ENCODE measurements at places on chromosomes 16 and 17.

DNA sequence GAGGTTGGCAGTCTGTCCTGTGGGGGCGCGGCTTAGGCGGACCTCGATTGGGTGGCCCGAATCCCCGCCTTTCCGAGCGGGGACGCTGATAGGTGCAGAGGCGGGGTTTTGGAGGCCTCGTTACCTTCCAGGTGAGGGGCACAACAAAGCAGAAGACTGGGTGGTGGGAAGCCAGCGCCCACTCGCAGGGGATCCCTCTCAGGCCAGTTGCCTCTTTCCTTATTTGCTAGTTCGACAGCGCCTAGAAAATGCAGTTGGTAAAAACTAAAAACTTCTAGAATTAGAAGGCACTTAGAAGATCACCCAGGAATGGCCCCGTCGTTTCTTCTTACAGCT lies 730 bp downstream of the KAT7 start:
- no peak for DNase-seq

DNA sequence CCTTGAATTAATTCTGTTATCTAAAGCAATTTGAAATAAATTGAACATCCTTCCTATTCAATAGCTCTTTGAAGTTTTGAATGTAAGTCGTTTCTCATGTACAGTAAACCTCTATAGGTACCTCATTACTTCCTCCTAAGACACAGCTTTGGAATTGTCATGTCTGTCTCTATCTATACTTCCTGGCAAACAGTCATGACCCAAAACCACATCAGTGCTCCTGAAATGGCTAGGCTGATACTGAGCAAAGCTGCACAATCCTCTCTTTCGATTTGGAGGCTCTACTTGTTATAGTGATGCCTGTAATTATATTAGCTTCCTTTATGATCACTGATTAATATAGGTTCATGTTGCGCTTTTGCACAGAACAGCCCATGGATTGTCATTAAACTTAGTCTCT lies 110.1 kb downstream of the ADAMTS18 start:
- DNase-seq, result no peak

DNA sequence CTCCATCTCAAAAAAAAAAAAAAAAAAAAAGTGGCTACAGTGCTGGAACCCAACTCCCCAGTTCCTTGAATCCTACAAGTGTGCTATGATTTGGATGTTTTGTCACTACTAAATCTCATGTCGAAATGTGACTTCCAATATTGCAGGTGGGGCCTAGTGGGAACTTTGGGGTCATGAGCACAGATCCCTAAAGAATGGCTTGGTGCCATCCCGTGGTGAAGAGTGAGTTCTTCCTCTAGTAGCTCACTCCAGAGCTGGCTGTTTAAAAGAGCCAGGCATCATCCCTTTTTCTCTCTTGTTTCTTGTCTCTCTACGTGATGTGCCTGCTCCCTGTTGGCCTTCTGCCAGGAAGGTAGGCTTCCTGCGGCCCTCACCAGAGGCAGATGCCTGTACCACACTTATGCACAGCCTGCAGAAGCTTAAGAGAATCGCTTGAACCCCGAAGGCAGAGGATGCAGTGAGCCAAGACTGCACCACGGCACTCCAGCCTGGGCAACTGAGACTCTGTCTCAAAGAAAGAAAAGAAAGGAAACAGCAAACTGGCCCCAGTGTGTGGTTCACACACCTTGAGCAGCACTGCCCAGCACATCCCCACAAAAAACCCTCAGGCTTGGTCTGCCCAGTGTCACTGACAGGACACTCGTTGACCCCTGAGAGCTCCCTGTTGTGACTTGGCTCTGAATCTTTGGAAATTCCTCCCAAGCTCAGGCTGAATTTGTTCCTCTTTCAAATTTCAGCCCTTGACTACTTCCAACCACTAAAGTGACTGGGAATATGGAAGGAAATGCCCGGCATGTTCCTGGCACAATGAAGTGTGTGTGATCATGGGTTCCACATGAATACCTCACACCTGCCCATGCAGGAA lies 3.1 kb downstream of the MT1E start:
- peak; percentile 53 for DNase-seq

GRCh38 chr17:58786586-58787295 lies 31.1 kb downstream of the PPM1E start:
- DNase-seq, result no peak

DNA sequence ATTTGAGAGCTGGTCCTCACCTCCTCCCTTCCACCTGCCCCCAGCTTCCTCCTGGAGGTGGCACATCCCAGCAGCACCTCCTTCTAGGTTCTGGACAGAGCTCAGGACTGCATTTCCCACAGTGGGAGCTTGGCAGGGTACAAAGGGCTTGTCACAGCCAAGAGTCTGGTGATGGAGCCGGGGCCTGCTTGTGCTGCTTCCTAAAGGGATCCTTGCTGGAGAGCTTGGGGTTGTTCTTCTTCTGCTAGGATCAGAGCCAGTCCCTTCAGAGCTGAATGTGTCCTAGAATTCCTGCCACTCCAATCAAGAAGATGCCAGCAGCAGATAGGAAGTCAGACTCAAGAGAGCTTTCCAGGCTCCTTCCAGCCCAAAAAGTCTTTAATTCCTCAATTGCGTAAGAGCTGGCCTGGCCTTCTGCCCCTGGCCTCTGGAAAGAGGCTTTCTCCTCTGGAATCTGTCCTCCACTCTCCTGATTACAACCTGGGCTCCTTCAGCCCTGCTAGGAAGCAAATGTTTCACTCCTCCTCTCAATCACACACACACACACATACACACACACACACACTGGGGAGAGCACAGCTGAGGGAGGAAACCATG lies 4.4 kb downstream of the CD300E start:
- no peak for DNase-seq

GRCh38 chr16:24272379-24272778 lies 16.2 kb downstream of the CACNG3 start:
- no peak for DNase-seq

GRCh38 chr16:62755938-62756337 lies 719.7 kb upstream of the CDH8 start:
- DNase-seq, result no peak

DNA sequence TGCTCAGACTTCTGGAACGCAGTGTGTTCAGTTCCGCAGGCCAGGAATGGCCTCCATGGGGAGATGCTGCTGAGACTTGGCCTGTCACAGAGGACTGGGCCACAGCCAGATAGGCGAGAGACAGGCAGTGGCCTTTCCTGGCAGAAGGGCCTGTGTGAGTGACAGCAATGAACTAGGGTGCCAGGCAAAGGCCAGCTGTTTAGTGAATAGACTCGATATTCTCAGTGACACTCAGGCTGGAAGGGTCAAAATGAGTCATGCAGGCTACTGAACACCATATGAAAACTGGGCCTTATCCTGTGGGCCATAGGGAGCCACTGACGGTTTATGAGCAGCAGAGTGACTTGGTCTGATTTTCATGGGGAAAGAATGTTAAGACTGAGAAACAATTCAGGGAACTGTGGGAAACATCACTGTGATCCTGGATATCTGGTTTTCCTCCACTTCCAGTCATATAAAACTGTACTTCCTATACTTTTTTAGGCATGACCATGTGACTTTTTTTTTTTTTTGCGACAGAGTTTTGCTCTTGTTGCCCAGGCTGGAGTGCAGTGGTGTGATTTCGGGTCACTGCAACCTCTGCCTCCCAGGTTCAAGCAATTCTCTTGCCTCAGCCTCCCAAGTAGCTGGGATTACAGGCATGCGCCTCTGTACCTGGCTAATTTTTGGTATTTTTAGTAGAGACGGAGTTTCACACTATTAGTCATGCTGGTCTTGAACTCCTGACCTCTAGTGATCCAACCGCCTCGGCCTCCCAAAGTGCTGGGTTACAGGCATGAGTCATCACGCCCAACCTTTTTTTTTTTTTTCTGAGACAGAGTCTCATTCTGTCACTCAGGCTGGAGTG lies 5.2 kb upstream of the NUBP1 start:
- DNase-seq, result peak; percentile 69

DNA sequence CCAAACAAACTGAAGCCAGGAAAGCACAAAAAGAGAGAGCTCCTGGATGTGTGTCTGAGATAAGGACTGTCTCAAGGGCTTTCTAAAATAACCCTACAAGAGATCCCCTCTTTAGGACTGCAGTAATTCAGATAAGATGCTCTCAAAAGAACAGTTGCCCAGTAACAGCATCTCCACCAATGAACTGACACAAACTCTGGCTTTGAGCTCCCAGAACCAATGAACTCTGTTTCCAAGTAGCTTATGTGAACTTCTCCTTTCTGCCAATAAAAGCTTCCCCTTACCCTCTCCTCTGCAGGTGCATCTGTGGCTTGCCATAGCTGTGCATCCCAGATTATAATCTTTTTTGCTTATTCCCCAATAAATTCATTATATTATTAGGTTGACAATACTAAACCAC lies 421.5 kb downstream of the SLC39A11 start:
- no peak for DNase-seq

DNA sequence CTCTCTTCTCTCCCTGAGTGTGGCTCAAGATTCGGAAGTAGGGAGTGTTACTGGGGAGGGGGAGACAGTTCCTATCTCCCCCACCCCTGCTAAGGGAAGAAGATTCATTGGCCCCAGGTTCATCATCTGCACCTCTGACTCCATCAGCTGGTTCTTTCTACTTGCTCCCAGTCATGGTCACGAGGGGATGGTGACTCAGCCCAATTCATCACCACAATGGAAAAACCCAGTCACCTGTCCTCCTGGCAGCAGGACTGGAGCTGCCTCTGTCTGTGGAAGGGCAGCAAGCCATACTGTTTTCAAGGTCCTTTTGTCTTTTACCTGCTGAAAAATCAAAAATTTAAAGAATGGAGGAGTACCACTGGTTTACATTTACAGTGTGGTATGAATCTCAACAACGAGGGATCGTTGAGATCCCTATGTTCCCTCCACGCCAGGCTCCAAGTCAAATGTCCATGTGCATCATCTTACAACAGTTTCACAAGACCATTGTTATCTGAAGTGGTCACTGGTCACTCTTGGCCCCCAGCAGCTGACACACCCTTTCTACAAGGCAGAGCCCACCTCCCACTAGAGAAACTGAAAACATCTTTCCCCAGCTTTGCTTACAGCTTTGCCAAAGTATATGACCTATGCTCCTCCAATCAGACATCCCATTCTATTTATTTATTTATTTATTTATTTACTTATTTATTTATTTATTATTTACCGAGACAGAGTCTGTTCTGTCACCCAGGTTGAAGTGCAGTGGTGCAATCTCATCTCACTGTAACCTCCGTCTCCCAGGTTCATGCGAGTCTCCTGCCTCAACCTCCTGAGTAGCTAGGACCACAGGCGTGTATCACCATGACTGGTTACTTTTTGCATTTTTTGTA lies 40.4 kb upstream of the NDRG4 start:
- no peak for DNase-seq

GRCh38 chr17:40888196-40888720 lies 3.2 kb upstream of the KRT20 start:
- DNase-seq, result no peak

GRCh38 chr16:28107232-28107631 lies 43.7 kb upstream of the GSG1L start:
- no peak for DNase-seq

GRCh38 chr17:49210158-49211029 lies at the start of the genes ABI3 and GNGT2:
Gene ABI3, plus strand, starts transcription at chr17:49210707. Its CDS starts 18 bp downstream, at chr17:49210725.
Gene GNGT2, minus strand, starts transcription at chr17:49210574. Its CDS starts 3,152 bp downstream, at chr17:49207422.
- no peak for DNase-seq

DNA sequence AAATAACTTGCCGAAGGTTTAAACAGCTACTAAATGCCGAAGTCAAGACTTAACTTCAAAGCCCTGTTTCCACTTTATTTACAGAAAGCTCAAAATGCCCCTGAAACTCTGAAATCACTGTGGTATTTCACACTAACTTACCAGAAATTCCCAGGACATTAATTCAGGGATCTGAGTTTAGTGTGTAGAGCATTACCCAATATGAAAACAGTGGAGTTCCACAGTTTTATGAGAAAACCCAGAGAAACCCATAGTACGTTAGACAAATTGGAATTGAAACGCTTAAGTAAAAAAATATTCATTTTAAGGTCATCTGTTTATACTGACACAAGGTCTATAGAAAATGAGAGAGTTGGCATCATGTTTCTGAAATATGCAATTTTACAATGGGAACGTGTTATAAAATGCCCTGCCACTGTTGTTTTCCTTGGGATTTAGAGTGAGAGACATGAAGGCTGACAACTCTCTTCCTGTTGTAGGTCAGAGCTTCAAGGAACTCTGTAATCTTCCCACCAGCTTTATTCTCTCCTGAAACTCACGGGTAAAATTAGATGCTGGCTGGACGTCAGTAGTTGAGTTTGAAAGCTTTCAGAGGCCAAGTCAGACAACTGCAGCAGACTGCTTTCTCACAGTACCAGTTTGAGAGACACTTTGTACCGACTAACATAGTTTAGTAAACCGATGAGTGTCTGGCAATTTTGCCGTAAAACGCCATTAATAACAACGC lies 139.4 kb upstream of the TBX2 start:
- no peak for DNase-seq

DNA sequence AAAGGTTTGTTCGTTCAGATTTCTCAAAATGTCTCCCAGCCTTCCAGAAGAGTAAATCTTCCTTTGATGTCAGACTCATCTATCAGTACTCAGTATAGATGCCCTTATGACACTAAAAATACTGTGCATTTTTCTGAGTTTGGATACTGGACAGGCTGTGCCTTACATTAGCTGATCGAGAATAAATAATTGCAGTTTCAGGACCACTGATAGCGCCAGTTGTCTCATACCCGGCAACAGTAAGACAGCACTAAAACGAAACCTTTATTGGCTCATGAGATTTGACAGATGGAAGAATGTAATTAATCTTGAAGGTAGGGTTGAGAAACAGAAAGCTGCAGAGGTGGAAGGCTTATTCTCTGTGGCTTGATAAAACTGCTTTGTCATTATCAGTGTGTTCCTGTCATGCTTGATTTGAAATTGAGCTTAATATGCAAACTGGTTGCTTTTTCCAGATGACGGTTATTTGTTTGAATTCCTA lies 1.2 kb downstream of the ATP6V0A1 start:
- DNase-seq, result no peak

DNA sequence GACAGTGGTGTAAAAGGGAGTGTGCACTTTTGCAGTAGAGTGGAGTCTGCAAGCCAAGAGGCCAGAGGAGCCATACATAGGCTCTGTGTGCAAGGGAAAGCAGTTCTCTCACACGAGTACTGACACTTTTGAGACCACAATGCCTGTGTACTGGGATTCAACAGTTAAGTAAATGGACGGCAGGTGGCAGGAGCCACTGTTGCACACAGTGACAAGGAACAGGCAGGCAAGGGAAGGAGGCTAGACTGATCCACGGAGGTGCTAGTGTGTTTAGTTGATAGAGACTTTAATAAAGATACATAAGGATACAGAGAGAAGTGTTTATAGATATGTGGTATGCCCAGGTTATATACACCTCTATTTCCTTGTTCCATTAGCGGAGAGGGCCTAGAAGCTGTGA lies 67.0 kb downstream of the MPRIP start:
- no peak for DNase-seq

DNA sequence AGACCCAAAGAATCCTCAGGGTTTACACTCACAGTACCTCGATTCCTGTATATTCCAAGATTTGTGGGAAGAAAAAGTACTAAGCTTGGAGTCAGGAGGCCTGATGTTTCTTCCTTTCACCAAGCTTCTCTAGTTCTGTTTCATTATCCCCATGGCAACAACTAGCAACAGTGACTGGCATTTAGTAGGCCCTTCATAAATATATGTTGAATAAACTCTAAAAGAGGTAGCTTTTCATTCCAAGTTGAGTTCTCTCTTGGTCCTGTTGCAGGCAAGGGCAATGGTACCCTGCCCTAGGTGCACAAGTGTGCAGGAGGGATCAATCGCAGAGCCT lies 527 bp upstream of the UBE2Z start:
- DNase-seq, result no peak

All from sciatic nerve (tissue), 2 donors.